C1 segment of cervical spinal cord (tissue), 14 donors: ENCODE measurements at places on chromosomes 16 and 17.

DNA sequence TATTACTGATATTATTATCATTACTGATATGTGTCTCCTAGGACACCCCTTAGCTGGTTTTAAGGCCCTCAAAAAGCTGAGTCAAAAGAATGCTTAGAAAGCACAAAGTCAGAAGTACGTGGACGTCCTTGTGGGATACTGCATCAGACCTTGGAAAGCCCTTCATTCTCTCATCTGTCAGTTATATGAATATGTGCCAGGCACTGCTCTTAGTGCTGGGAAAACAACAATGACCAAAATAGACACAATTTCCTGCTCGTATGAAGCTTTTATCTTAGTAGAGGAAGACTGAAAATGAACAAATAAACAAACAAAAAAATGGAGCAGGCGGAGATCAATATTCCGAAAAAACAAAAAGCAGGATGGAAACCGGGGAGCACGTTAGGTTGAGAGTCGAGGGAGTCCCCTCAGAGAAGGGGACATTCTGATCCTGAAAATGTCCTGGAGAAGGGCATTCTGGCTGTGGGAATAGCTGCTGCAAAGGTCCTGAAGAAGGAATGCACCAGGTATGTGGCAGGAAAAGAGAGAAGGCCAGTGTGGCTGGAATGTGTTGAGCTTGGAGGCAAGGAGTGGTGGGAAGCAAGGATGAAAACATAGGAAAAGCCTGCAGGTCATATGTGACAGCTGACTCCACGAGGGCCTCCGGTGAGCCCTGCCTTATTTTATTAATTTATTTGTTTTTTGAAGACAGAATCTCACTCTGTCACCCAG lies 15.5 kb upstream of the TMEM94 start:
- DNase-seq, result no peak

DNA sequence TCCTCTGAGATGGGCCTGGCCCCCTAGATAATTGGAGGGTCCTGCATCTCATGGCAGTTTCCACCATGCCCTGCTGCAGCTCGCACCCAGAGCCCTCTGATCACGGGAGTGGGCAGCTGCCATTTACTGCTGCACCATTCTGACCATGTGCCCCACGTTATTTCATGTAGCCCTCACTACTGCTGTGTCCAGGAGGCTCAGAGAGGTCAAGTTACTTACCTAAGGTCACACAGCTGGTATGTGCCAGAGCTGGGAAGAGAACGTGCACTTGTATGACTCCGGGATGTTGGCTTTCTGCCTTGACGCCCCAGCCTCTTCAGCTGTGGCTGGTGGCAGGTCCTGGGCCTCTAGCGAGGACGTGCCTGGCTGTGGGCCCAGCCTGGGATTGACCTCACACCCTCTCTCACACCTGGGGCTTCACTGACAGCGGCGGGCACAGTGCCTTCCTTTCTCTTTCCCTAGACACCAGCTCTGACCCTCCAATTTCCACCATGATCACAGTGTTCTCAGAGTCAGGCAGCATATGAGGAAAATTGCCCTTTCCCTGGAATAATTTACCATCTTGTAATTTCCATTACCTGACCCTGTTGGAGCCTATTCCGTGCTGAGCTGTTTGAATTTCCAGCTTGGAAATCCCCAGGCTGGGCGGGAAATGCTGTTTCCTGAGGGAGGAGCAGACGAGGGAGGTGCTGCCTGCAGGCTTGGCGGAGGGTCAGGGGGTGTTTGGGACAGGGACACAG lies 18.5 kb upstream of the DOC2B start:
- no peak for DNase-seq

- DNase-seq, result no peak
Measured at GRCh38 chr16:75837264-75837663, 111.0 kb upstream of the CPHXL start.

DNA sequence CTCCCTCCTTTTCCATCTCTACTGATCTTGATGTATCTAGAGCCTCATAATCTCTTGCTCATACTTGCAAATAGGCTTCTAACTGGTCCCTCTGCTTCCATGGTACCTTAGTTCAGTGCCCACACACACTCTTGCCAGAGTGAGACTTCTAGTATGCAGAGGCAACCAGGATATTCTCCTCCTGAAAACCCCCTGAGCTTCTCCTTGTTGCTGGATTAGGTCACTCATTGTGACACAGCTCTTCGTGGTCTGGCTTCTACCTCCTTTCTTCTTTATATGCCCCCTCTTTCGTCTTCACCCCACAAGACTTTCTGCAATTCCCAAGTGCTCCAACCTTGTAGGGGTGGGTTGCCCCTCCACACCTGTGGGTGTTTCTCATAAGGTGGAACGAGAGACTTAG lies 2.5 kb upstream of the FAM20A start:
- DNase-seq, result no peak

DNA sequence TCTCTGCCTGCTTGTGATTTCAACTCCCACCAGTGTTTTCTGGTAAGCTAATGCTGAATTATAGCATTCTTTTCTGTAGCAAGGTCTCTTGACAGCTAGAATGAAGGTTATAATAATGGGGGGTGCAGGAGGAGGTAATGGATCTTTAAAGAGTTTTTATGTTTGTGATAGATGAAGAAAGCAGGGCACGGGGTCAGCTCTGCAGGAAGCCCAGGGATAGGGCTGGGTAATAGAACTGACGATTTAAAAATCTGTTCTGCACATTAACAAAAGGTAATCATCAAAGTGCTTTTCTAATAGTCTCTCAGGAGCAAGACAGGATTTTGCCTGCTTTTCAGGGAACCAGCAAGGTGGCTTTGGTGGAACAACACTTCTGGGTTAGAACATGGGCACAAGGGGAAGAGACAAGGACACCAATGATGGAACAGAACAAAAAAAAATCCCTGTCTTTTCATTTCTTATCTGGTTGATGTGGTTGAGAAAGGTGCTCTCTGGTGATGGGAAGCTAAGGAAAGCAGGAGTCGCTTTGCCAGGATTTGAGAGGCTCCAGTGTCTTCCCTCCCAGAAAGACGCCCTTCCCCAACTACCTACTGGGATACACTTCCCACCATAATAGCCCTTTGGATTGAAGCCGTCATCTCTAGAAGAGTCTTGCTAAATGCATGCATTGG lies 263.1 kb downstream of the PHKB start:
- no peak for DNase-seq

- DNase-seq, result no peak
Measured at GRCh38 chr17:71192848-71193247, 928.0 kb upstream of the SOX9 start.

DNA sequence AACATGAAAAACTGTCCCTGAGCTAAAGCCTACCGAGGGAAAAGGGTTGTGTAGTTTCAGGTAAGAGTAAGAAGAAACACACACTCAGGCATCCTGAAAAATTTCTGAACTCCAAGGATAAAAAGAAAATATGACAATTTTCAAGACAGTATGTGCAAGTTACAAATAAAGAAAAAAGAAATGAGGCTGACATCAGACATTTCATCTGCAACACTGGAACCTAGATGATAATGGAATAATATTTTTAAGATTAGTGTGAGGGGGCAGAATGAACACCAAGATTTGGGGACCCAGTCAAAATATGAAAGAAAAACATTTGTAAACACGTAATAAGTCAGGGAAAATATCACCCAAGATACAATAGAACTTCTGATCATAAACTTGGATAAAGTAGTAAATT lies 135.9 kb upstream of the PSMD7 start:
- no peak for DNase-seq

DNA sequence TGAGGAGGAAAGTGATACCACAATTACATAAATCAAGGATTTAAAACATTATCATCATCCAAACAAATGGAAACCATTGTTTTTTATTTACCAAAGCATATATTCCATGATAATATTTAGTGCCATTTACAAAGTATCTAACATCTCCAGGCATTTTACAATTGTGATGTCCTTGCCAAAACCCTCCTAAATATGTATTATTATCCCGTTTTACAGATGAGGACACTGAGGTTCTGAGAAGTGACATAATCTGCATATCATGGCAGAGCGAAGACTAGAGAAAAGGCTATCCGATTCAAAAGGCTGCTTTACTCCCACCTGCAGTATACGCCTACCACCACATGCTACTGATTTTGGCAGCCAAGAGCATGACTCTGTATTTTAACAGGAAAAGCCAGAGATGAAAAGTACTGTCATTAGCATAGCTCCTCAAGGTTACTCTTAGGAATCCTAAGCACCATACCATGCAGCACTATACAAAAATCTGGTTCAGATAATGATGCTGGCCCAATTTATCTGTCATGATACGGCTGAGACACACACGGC lies 301.4 kb downstream of the CA10 start:
- DNase-seq, result no peak

GRCh38 chr17:78128551-78129350 lies at the start of gene TMC6:
TMC6 (minus strand) TSS chr17:78128755; CDS start chr17:78126832, 1,923 bp downstream.
- peak; percentile 77 for DNase-seq

DNA sequence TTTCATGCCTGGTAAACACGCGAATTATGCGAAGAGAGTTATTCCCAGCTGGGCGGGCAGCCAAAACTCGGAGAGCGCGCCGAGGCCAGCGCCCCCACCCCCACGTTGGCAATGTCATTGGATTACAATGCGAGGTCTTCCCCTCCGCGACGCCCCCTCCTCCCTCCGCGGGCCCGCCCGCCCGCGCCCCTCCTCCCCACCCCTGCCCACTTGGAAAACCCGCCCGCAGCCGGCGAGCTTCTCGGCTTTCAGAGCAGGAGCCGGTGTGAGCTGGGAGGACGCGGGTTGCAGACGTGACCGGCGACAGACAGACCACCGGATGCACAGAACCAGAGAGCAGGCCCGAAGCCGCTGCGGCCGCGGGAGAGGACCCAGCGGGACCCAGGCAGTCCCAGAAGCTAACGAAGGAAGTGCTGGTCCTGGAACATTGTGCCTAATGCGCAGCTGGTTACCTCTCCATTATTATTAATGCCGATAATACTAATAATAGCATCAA lies 4.0 kb downstream of the NOG start:
- no peak for DNase-seq

GRCh38 chr16:48421741-48422140 lies 36.5 kb upstream of the SIAH1 start:
- no peak for DNase-seq

DNA sequence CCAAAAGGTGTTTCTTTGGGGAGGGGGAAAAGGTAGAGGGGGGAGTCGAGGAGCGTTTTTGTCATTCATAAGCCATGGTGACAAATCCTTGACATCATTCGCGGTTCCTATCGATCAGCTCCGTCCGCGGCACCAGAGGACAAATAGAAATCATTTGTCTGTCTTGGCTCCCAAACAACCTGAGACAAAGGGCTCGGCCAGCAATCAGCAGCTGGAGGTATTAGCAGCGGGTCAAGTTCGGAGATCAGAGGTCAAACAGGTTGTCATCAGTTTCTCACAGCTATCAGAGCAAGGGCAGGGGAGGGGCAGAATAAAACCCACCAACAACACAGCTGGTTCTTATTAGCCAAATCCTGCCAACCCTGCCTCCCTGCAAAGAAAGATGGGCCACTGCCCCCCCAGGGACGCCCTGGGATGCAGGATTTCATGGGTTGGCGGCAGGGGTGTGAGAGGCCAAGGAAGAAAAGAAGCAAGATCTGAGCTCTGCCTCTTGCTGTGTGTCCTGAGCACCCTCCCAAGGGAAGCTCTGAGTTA lies 145.3 kb upstream of the LHX1 start:
- DNase-seq, result no peak

DNA sequence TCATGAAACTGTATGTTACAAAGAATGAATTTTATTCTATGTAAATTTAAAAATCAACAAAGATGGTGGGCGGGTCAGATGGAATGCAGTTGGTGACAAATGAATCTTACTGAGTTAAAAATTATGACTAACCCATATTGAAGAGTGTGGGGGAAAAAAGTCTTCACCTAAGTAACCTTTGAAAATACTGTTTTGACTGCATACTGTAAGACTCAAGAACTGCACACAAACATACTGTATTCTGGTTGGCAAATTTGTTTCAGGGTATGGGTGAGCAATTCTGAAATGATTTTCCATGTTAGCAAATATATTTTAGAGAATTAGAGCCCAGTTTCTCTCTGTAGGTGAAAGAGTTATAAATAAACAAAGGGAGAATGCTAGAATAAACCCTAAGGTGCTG lies 153.7 kb upstream of the KCNJ18 start:
- no peak for DNase-seq

GRCh38 chr17:49795372-49795771 lies 6.9 kb downstream of the KAT7 start:
- no peak for DNase-seq

DNA sequence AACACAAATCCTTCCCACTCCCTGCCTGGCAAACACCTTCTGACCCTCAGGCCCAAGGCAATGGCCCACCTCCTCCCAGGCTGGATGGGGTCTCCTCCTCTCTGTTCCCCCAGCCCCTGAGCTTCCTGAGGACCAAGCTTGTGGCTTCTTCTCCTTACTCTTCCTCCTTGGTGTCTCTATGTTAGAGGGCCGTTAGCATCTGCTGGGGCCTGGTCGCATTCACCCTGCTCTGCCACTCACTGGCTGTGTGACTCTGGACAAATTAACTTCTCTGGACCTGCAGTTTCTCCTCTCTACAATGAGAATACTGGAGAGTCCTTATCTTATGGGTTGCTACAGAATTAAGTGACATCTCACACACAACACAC lies 725 bp upstream of the MT2A start:
- no peak for DNase-seq

DNA sequence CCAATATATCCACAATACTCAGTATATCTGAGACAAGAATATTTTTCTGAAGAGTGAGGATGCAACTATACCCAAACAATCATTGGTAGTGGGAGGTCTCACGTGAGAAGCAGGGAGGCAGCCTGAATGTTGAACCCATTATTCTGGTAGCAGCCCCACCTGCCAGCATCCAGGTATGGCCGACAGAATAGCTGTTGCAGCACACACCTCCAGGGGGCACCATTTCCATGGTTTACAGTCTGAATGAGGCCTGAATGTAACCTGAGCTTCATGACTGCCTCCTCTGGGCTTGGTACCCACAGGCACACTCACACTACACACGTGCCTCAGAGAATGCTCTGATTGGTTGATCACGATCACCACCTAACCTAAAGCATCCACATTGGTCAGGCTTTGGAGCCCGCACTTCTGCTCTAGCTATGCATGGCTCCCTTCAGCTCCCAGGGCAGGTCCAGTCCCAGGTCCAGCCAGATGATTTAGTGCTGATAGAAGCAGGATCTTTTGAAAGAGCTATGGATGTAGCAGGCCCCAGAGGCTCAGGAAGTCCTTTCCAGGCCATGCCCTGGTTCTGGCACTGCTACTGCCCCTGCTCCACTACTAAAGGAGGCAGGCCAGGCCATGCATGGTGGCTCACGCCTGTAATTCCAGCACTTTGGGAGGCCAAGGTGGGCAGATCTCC lies 11.0 kb upstream of the CBFB start:
- DNase-seq, result peak; percentile 33

GRCh38 chr17:4932756-4933155 lies 679 bp downstream of the GP1BA start:
- no peak for DNase-seq

DNA sequence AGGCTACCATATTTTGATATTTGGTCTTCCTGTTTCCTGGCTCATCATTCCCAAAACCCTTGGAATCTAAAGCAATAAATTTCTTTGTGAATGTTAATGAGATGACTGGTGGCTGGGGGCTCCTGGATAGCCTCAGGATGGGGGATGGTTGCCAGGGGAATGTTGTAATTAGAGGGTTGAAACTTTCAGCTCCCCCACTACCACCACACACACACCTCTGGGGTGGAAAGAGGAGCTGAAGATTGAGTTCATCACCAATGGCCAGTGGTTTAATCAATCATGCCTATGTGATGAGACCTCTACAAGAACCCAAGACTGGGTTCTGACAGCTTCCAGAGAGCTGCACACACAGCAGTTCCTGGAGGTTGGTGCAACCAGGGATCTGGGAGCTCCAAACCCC lies 59.1 kb downstream of the HS3ST3A1 start:
- DNase-seq, result no peak
